ENCODE measurements at places on chromosomes 5 and 9.
A peak's percentile ranks its signal among the peaks of the same experiment; 100 is the strongest.

GRCh38 chr5:140223567-140223966 lies 48.6 kb downstream of the CYSTM1 start:
- DNase-seq, result no peak

DNA sequence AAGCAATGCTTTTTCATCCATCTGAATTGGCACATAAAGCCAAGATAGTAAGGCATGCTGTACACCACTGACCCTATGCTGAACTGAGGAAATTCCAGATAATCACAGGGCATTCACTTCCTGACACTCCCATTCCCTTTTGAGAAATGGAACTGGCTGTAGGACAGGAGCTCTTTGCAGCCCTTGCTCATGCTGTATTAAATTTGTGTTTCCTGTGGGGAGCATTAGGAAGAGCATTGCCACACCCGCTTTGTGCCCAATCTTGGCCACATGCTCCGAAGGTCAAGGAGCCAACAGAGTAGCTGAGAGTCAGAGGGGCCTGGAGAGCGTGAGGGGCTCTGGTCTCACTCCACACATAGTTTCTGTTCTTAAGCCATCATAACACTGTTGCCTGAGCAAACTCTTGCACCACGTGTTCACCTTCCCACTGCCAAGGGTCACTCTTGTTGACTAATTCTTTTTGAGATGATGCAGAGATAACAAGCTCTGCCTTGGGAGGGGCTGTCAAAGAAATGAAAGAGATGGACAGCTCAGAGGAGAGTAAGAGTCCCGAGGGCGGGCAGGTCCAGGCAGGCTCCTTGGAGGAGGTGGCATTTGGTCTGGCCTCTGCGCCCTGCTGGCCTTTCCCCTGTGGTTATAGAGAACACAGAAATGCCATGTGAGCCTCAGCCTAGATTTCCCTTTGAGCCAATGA lies 31.7 kb upstream of the ARAP3 start:
- no peak for DNase-seq

DNA sequence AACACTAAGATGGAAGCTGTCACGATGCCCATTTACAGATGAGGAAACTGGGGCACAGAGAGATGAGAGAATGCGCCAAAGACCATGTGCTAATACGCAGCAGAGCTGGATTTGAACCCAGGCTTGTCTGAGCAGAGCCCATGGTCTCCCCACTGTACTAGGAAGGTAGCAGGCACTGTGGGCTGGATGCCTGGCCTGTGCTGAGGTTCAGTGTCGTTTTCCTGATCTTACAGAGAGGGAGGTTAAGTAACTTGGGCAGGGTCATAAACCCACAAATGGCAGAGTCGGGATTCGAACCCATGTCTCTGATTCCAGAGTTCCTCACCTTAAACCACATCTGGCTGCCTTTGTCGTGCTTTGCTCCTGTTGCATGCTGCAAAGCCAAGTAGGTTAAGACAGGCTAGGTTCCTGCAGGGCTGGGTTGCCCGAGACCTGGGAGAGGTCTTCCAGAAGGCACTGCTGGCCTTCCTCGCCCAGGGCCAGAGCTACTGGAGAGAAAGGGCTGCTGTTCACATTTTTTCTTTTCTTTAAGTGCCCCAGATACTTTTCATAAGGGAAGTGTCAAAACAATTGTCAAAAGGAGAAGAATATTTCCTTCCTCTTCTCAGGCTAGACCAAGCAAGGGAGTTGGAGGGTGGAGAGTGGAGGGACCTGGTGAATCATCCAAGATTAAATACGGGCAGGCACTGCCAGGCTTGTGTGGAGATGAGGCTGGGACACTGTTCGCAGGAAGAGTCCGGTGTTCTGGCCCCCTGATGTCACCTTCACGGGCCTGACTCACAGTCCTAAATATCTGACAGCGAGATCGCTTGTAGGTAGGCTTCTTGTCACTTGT lies 3.2 kb downstream of the NEK6 start:
- DNase-seq, result no peak

GRCh38 chr9:128245421-128246151 lies 30.2 kb downstream of the GOLGA2 start:
- DNase-seq, result no peak

DNA sequence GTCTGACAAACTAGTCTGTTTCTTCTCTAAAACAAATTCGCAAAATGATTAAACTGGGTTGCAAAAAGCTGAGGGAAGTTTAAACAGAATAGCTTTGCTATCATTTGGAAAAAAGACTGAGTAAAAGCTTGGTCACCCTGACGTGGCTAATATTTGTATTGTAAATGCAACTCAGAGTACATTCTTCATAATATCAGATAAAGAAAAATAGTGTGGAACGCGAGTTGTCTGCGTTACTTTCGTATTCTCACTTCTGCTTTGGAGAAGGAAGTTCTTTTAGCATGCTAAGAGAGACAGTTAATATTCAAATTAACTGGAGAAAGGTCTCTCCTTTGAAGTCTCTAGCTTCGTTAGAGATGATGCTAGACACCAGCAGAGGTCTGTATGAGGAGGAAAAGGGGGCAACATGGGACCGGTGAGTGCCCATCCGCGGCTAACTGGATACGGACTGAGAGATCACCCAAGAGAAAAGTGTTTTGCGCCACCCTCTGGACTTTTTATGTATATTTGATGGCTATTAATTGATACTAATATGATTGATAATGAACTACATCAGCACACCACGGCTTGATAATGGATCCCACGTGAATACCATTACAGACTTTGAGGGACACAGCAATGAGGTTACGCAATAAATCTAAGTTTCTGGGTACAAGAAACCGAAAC lies 2.9 kb upstream of the CNTRL start:
- DNase-seq, result peak; percentile 30

- no peak for DNase-seq
Measured at GRCh38 chr9:5793812-5794211, 39.1 kb downstream of the ERMP1 start.

DNA sequence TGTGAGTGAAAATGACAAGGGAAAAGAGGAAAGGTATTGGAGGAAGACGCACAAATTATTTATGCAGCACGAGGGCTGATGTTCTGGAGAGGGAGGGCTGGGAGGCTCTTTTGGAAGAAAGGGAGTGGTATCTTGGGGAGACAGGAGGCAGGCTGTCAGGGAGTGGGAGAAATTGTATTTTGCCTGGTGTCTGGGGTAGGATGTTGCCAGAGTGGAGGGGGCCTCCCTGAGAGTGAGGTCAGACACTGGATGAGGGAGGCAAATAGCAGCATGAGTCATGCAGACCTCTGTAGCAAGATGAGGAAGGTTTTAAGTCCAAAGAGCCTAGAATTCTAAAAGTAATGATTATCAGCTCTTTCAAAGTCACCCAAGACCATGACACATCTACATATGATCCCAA lies 158.0 kb downstream of the DMRT2 start:
- DNase-seq, result no peak

DNA sequence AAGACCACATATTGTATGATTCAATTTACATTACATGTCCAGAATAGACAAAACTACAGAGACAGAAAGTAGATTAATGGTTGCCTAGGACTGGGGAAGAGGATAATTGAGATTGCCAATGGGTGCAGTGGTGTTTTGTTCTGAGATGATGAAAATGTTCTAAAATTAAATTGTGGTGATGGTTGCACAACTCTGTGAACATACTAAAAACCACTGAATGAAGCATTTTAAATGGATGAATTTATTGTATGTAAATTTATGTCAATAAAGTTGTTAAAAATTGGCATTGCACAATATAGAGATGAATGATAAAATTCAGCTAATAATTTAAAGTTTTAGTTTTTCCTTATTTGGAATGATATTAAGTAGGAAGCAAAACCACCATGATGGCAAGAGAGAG lies 109.5 kb upstream of the NR4A3 start:
- no peak for DNase-seq

DNA sequence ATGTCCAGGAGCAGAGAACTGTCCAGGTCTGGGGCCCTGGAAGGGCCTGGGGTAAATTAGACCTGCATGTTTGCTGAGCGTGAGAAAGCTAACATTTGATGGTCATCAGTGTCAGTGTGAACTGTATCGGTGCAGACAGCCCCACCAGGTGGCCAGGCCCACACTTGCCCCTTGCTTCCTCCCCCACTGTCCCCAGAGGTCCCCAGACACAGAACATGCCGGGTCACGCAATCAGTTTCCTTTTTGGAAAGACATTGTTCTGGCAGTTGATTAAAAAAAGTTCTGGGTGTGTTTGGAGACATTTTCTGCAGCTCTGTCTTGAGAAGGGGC lies 1.5 kb downstream of the NKD2 start:
- peak; percentile 14 for DNase-seq

GRCh38 chr5:110562191-110562590 lies 164.3 kb downstream of the TMEM232 start:
- DNase-seq, result no peak

GRCh38 chr5:524973-525761 lies 918 bp upstream of the SLC9A3 start:
- no peak for DNase-seq

DNA sequence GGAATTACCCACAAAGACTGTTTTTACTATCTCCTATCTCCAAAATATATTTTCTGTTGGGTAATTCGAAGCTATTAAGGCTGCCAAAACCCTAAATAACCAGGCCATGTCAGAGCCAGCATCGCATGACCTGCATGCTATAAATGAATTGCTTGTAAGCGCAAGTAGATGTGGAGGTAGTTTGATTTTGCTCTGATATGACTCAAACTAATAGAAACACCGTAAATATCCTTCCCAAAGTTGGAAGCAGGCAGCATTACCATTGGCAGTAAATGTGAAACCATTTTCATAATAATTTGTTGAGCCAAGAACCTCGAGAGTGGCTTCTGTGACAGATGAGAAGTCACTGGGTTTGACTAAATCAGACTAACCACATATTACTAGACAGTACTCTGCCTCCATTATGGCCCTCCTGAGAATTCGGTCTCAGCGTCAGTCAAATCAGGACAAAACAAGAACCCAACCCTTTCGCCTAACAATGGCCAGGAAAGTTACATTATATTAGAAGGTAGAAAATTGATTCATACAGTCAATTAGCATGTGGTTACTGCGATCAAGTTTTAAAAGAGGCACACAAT lies 289.8 kb downstream of the SPOCK1 start:
- DNase-seq, result no peak

DNA sequence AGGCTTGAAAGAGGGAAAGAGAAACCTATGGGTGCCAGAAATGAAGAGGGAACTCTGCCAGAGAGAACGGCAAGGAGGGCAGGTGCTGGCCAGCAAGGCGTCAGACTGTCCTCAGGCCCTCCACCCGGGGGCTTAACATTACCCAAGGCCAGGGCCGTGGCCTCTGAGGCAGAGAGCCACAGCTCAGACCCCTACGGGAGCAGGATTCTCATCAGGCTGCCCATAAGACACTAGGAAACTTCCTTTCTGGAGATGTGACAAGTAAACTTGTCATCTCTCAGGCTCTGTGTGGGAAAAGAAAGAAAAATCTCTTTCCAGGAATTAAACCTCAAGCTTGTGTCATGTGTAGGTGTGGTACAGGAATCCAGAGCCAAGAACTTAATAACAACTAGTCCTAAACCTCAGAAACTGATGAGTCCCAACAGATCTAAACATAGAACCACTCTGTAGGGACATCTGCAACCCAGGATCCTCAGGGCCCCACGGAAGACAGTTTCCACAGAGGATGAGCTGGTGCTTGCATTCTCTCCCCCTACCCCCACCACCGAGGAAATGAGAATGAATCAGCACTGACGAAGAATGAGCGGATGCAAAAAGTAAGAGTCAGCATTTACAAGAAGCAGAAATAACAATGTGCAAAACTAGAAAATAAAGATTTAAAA lies 74.3 kb downstream of the DCP2 start:
- DNase-seq, result no peak

DNA sequence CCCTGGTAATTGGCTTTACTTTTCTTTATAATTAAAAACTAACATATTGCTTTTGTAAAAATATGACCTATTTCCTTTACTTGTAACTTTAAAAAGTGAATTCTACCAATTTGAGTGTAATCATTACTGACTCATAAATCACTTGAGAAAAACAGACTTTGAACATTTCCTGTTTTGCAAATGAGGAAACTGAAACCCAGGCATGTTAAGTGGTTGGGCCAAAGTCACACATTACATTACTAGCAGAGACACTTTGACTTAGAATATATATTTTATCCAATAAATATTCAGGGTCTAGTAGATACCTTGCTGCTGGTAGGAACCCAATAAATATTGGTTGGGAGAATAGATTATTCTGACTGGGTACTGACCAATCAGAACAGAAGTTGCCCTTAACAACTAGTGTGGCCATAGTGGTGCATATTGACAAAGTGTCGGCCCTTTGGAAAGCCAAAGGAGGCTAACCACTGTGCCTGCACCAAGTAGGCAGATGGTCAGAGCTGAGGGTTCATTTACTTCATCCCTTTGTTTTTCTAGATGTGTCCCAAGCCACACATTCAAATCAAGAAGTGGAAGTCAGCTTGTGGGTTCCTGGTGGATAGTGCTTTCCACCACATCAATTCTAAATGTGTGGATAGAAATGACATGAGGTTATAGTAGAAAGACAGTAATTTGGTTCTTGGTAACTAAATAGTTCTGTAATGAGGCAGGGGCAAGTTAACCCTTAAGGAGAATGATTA lies 365.1 kb upstream of the RIOK2 start:
- no peak for DNase-seq

DNA sequence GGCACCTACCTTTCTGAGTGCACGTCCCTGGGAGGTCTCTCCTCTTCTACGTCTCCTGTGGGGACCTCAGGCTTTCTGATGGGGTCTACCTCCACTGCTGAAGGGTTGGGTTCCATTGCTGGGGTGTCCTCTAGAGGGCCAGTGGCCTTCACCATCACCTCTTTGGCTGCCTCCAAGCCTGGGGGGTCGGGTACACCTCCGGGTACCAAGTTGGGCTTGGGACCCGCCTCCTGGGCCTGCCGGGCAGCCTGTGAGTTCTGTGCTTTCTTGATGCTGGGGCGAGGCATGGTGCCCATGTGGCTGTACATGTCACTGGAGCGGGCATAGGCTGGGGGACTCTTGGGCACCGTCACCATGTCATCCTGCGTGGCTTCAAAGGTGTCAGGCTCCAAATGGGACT lies 4.5 kb downstream of the SH2D3C start:
- DNase-seq, result no peak

GRCh38 chr5:40681363-40682153 lies 1.8 kb downstream of the PTGER4 start:
- DNase-seq, result peak; percentile 65

DNA sequence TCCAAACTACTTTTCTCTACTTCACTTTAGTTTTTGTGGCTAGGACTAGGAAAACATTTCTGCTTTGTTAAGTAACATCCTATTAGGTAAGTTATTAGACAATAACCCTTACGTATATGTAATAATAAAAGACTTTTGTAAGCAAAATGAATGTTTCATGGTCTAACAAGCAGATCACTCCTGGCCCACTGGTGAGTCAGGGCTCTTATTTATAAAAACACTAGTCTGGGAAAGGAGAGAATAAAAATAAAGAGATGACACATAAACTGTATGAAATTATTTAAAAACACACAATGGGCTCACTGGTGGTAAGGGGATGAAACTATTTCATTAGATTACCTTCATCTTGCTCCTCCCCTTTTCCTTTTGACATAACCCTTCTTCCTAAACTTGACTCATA lies 2212.2 kb upstream of the ACO1 start:
- no peak for DNase-seq

- DNase-seq, result no peak
Measured at GRCh38 chr9:2616692-2617377, 4.8 kb upstream of the VLDLR start.

GRCh38 chr5:152953788-152954483 lies 536.5 kb upstream of the GRIA1 start:
- no peak for DNase-seq
